ENCODE measurements at places on chromosomes 11 and 22. TPM values are rescaled to one million over a fixed set of nuclear protein-coding genes. Genes with fewer than 3 reads are reported as not detected.

DNA sequence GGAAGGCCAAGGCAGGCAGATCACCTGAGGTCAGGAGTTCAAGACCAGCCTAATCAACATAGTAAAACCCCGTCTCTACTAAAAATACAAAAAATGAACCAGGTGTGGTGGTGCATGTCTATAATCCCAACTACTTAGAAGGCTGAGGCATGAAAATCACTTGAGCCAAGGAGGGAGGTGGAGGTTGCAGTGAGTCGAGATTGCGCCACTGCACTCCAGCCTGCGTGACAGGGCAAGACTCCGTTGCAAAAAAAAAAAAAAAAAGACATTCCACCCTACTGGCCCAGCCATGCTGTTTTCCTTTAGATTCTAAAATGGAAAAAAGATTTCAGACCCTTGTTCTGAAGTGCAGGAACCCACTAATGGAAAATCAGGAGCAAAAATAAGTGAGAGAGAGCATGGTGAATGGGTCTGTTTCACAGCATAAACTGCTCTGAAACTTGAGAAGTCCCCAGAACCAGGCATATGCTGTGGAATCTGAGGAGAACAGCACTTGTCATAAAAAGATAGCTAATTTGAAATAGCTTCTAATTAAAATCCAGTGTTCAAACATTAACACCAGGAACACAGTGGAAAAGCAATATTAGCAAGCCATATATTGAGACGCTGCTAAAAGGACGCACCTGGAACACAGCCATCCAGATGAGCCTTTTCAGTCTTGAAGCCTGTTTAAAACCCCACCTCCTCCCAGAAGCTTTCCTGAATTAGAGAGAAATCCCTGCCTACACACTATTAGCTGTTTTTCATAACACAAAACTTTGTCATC, 66.3 kb upstream of the CHRM4 start:
- no peak for DNase-seq

Gene LRFN4
- total RNA-seq, result 33.7 TPM

DNA sequence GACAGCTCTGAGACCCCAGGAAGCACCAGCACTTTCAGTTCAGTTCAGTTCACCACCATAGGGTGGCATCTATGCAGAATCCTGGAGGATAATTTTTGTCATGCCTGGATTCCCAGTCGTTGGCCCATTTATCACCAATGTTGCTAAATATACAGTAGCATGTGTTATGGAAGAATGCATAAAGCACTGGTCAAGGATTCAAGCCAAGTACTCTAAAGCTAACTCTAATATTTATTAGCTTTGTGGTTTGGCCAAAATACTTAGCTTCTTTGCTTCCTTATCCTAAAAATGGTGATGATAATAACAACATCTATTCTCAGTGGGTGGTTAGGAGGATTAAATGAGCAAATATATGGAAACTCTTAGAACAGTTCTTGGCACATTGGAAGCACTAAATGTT, 294.7 kb upstream of the ZC3H12C start:
- peak; percentile 55 for DNase-seq

Gene PAX6
- total RNA-seq, result 3.9 TPM

DNA sequence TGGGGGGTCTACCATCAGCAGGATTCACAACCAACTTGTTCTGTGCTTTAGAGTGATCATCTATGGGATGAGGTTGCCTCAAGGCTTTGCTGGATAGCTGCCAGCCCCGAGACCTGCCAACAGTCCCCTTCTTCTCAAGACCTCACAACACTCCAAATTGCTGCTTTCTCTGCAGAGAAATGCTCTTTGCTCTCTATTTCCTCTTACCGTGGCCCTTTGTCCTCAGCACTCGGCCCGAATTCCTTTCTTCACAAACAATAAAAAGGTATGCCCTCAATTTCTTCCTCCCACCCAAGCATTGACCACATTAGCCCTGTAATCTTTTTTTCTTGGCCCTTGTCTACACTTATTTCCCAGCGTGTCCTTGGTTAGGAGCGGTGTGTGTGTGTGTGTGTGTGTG, 147.4 kb upstream of the SNX19 start:
- no peak for DNase-seq

Gene OAF
- total RNA-seq, result 20.9 TPM

Gene TTC36
- 0.84 TPM for total RNA-seq

DNA sequence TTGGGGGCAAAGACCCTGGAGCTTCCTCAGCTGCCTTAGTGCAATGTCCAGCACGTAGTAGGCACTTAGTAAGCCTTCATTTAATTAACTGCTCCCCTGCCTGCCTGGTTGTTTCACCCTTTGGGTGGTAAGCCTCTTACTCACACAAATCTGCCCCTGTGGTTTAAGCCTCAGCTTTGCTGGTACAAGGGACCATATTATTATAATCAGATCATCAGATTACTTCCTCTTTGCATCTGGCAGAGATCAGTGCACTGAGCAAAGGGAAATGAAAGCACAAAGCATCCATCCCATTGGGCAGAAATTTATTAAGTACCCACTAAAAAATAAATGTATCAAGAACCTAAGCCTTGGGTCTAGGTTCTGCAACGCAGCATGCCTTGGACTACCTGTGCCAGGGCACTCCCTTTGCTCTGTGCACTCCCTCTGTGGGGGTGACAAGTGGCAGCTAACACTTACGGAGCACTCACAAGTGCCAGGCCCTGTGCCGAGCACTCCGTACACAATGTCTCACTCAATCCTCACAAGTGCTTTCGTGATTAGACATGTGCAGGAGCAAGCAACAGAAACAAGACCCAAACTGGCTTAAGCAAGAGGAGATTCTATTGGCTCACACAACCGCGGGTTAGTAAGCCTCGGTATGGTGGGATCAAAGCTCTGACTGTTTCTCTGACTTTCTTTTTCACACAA, 34.9 kb upstream of the DAGLA start:
- DNase-seq, result no peak

Gene MRGPRE
- total RNA-seq, result not detected

DNA sequence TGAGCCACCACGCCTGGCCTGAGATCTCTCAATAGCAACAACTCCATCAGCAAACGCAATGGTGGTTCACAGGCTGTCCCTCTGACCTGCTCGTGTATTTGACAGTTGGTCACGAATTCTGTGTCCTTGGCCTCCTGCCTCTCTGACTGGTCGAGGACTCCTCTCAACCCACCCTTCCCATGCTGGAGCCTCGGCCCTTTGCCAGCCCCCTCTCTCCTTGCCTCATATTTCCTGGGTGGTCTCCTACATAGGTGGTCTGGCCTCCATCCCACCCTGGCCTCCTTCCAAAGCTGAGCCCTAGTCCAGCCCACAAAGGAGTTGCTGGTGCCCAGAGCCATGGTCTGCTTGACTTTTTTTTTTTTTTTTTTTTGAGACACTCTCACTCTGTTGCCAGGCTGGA, 11.4 kb upstream of the A4GALT start:
- DNase-seq, result no peak

DNA sequence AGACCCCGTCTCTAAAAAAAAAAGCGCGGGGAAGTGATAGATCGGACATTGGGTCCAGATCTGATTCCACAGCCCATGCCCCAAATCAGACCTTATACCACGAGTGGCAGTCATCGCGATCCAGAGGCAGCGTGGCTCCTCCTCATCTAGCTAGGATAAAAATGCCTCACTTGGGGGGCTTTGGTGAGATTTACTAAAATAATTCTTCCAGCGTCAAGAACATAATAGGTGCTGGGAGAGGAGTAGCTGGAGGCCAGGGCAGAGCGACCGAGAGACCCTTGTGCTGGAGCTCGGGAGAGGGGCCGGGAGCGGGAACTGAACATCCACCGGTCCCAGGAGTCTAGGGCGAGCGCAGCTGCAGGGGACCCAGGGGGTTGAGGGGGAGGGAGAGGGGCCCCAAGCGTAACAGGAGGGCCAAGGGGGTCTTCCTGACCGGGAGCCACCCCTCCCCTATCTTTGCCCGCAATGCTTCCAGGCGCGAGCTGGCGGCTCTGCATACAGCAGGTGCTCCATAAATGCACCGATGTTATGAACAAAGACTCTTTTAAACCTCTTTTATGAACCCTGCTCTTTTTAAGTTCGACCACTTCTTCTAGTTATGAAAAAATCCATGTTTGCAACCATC, 823 bp upstream of the CPT1A start:
- DNase-seq, result no peak

Gene TMPRSS6
- not detected for total RNA-seq

DNA sequence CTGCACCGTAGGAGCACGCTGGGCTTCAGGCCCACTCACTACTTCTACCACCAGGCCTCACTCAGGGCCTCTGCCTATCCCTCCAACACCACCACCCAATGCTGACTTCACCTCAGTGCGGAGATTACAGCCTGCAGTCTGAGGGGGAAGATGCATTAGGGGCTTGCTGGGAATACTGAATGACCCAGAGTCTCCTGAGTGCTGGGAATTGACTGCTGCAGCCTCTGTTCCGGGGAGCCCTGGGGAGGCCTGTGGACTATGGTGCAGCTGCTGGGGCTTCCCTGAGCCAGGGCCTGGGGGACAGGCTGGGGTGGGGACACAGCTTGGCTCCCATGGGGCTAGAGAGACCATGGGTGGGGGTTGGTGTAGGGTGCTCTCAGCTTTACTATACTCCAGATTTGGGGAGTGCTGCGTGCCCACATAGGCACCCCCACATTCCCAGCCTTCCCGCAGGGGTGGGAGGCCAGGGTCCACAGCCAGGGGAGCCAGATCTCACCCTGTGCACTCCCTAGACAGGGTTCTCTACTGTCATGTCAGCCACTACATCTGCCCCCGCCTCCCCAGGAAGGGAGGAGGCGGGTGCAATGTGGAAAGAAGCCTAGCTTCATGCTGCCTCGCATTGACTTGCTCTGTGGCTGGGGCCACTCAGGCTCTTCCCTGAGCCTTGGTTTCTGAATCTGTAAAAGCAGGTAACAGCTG, 44.4 kb downstream of the GDPD5 start:
- no peak for DNase-seq

DNA sequence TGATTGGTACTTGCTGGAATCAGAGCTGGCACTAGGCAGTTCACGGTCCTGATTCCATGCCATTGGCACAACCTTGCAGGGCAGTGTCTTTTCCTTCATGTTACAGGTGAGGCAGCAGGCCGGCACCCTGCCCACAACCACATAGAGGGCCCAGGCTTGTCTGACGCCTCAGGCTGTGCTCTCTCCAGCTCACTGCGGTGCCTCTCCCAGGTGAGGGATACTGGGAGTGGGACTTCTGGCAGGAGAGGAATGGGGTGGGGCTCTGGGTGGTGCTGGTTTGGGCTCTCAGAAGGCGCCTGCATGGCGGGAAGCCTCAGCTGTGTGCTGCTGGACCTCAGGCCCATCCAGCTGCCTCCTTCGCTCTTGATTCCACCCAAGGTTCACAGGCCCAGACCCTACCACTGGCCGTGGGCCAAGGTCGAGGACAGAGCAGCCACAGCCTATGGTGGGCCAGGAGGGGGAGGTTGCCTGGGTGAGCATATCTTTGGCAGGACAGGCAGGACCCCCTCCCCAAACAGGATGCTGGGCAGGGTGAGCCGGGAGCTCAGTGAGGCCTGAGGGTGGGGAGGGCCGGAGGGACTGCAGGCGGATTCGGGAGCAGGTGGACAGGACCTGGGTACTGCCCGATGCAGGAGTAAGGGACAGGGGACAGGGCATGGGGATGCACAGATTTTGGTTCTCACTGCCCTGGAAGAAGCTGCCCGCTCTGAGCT, 7.0 kb upstream of the MPPED1 start:
- DNase-seq, result no peak

DNA sequence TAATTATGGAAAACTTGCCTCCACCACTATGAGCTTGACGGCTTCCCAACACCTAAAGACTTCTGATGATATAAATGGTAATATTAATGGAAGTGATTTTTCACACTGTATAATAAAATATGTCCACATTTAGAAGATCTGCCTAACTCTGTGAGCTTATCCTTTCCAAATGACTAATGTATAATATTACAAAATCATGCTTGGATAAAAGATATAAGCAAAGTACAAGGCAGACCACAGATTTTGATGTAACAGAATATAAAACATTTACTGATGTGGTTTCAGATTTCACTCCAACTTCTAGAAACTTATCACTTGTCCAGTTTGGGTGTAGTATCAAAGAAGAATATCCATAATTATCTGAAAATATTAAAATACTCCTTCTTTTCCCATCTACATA, 36.9 kb downstream of the GALNT18 start:
- peak; percentile 16 for DNase-seq

DNA sequence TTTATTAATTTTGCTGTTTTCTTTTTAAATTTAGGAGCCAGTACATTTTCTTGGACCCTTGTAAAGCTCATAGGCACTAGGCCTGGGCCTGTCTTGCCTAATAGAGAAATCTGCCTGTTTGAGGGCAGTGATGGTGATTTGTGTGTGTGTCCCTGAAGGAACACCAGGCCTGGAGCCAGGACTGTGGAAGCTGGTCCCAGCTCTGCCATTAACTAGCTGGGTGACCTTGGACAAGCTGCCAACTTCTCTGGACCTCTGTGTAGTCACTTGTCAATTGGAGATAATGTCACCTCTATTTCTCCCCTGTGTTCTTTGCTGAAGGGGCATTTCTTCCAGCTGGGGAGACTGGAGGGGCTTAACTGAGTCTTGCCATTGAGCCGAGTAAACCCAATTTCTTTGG, 16.0 kb upstream of the FTH1 start:
- no peak for DNase-seq

DNA sequence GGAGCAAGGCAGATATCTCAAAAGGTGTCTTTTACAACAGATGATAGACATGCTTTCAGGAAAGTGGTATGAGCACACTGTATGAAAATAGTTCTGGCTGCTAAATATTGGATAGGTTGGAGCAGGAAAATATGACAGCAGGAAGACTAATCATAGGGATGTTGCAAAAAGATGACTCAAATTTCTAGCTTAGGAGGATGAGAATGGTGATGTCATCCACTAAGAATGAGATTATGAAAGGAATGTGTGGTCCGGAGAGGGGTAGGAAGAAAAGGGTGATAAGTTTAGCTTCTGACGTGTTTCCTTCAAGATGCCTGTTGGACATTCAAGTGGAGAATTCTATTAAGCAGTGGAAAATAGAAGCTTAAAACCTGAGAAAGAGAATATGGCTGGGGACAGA, 46.4 kb downstream of the RCN1 start:
- peak; percentile 98 for DNase-seq

Gene OR6T1
- total RNA-seq, result not detected

DNA sequence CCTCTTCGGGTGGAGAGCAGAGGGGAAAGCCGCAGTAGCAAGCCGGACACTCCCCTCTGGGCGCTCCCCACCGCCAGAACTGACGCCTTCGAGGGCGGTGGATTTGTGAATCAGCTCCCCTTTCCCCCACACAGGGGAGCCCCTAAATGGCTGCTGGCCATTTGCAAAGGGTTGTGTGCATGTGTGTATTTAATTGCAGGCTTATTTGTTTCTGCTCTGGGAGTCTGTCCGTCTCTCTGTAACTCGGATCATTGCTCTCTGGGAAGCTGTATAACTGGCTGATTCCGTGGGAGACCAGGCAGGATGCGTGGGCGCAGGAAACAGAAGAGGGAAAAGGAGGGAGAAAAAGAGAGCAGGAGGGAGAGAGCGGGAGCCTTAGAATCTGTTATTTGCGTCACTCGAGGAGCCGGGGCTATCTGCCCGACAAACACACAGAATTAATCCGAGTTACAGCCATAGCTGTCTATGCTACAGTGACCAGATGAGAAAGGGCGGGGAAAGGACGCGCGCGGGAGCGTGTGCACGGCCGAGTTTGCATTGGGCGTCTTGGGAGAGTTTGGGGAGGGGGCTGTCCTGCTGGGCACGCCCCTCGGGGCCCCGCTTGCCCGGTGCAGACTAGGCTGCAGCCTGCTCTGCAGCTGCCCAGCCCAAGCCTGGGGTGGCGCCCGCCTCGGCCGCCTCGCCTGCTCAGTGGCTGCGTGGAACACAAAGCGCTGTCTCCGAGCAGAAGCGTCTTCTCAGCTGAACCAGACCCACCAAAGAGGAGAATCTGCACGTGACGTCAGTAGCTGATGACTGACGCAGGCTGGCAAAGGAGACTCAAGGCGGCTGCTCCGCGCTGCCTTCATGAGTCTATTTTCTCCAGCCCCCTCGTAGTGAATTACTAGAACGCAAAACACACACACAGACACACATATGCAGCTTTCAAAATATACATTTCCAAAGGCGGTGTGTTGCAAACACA, 105.3 kb upstream of the HSD17B12 start:
- DNase-seq, result peak; percentile 58

Gene EPS8L2
- total RNA-seq, result 129 TPM

Measured in astrocyte (in vitro differentiated cells and primary cell).